Stimulated activated CD8-positive, alpha-beta memory T cell treated with anti-CD3 and anti-CD28 coated beads, Interleukin-2, amount 100 ng/mL, for 1 hour (primary cell): ENCODE measurements at places on chromosomes 2 and 18.

- DNase-seq = no peak
Observed at GRCh38 chr2:63078852-63079606, 28.4 kb downstream of the OTX1 start.

DNA sequence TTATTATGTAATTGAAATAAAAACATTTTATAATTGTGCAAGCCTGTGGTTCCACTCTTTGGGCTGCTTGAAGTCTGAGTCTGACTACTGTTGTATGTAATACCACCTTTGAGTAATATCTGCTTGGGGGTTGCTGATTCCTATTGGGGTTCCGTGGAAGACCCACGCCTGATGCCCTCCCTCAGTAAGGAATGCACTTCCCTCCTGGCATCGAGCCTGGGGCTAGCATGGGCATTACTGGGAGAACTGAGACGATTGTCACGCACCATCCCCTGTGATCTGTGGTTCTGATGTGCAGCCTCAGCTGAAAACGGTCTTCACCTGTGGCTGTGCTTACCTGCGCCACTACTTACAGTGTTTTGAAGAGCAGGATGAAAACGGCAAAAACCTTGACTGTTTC is 32.7 kb upstream of the RBM44 start:
- DNase-seq = no peak

- no peak for DNase-seq
Observed at GRCh38 chr2:33168922-33169321, 222.2 kb downstream of the LTBP1 start.

GRCh38 chr2:68812251-68812650 is 58.9 kb downstream of the BMP10 start:
- DNase-seq = no peak

DNA sequence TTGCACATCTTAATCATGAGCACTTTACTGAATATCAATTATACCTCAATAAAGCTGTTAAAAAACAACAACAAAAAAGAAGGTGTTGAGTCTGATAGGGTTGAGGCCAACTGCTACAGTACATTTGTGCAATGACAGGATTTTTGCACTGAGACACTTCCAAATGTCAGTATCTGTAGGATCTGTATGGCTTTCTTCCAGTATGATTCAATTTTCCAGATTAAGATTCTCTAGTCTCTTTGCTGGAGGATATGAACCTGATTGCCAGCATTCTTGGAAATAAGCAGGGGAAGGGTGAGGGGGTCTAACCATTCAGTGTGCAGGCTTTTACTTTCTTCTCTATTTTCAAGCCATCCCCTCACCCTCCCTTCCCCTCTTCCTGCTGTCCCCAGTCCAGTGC is 85.1 kb downstream of the SEMA4F start:
- no peak for DNase-seq

GRCh38 chr2:201795607-201796477 is 10.5 kb upstream of the CDK15 start:
- no peak for DNase-seq

DNA sequence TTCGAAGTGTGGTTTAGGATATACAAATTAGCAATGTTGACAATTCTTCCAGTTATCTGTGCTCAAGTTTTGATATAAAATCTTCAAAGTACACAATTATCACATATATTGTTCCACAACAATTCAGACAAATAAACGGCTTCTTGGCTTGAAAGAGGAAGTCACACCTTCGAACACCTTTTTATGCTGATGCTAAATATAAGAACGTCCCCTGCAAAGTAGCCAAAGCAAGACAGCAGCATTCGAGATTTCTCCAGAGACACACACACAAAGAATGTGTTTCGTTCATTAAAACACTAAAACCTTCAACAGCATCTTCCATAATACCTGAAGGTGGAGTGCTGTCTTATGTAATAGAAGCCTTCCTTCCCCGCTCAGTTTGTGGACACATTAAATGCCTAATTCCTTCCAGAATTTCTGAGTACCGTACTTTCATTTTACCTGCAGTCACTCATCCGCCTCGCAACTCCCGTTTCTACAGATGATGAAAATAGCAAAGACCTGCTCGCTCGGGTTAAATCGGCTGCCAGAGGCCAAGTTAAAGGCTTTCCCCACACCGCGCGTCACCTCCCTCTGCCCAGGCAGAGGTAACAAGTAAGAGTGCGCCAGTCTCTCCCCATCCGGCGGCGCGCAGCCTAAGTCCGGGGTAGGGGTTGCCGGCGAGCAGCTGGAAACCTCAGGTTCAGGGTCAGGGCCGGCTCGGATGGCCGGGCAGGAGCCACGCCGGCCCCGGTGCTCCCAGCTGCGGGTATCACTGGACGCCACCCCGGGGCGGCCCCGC is 847 bp downstream of the SERPINE2 start:
- DNase-seq = no peak
